ENCODE measurements at places on chromosomes 12 and 14.

GRCh38 chr12:80860928-80861327, 76.8 kb downstream of the LIN7A start:
- DNase-seq = no peak

- DNase-seq = no peak
Observed at GRCh38 chr12:132279184-132279889, 50.1 kb downstream of the GALNT9 start.

DNA sequence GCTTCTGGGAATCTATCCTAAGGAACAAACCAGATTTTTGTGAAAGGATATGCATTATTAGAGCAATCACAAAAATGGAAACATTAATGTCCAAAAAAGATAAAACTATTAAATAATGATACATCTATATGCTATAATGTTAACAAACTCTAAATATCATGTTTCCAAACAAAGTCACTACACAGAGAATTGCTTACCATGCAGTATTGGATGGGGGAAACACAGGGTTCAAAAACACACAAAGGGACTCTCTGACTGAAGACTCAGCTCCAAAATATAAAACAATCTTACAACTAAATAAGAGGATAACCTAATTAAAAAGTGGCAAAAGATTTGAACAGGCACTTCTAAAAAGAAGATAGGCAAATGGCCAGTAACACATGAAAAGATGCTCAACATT, 304.2 kb downstream of the DPF3 start:
- no peak for DNase-seq

GRCh38 chr12:130796985-130797686, 41.9 kb downstream of the STX2 start:
- no peak for DNase-seq

DNA sequence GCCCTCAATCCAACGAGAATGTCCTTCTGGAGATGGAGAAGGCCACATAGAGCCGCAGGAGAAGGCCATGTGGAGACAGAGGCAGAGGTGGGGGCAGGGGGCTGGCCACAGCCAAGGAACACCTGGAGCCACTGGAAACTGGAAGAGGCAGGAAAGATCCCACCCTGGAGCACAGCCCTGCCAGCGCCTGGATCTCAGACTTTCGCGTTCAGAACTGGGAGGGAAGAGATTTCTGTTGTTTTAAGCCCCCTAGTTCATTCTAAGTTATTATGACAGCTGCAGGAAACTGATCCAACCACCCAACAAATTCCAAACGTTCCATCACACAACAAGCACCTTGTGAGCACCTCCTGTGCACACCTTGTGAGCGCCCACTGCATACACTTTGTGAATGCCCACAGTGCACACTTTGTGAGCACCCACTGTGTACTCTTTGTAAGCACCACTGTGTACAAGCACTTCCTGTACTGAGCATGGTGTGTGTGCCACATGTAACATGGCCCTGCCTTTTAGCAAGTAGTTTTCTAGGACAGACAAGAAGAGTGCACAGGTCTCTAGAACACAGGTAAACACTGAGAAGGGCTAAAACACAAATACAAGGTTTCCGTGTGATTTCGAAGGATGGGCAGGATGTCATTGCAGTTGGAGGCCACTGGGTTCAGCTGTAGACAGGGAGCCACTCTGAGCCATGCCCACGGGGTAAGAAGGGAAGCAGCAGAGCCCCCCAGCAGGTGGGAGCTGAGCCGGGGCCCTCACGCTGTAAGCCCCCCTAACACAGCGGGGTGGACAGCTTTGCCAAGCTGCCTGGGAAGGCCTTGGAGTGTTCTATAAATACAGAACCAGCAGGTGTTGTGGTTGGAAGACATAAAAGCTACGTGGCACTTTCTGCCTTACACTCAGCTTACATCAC, 15.4 kb downstream of the RIMBP2 start:
- no peak for DNase-seq

- DNase-seq = no peak
Observed at GRCh38 chr14:53038629-53039028, 87.8 kb upstream of the FERMT2 start.

DNA sequence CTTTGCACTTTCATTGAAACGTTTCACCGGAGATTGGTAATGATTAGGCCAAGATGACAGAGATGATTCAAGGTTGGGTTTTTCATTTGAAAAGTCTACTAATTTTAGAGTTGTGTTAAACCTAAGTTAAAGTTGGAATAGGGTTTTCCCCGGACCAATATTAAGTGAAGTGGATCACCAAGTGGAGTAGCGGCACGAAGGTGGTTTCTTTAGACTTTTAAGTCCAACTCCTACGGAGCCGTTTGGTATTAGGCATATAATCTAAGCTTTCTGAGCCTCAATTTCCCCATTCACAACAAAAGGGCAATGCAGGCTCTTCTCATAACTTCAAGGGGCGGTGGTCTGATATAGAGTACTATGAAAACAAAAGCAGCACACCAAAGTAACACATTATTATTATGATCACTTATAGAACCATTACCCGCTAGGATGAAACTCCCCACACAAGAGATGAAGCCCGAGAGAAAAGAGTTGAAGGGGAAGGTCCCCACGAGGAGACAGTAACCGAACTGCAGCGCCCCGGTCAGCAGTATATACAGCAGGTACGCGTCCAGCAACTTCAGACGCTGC, 413 bp downstream of the DAD1 start:
- DNase-seq = no peak

DNA sequence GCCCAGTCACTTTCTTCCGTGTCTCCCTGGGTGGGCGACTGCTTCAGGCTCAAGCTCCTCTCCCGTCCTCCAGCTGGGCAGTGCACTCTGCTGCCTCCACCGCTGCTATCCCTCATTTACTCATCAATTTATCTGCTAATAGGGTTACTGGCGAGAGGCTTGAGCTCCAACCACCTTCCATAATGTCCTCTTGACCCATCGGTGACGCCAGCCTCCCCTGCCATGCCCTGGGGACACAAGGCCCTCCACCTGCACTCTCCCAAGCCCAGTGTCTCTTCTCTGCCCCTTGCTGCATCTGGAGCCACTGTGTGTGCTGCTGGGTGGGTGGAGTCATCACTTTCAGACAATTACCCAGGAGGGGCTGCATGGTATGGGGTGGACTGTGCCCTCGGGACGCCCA, 78.5 kb downstream of the TMEM132D start:
- no peak for DNase-seq

DNA sequence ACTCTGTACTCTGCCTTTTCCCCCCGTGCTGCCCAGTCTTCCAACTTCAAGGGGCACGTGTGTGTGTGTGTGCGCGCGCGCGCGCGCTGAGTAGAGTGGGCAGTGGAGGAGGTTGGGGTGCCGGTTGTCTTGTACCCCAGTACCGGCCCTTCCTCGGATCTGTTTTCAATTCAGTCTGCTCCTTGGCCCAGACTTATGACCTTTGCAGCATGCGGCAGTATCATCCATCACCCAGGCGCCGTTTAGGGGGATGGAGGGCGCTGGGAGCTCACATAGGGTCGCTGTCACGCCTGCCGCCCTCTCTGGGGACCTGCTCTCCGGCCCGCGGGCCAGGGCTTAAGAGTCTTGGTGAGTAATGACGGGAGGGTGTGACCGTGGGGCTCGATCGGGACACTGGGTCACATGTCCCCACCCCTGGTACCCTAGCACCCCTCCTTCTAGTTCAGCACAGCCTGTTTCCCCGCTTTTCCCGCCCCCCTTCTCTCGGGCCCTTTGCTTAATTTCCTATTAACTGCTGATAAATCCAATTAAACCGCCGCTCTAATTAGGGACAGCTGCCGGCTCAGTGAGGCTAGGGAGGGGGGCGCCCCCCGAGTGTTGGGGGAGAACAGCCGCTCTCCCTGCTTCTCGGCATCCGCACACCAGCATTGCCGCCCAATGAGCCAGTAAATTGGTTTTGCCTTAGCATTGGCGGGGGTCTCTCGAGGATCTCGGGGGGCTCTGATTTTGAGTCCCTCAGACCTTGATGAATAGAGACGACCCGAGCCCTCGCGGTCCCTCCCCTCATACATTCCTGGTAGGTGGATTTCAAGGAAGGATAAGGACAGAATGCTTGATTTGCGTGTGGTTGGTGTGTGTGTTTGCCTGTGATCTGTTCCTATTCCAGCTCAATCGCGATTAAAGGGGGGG, 9.3 kb downstream of the STAC3 start:
- no peak for DNase-seq

DNA sequence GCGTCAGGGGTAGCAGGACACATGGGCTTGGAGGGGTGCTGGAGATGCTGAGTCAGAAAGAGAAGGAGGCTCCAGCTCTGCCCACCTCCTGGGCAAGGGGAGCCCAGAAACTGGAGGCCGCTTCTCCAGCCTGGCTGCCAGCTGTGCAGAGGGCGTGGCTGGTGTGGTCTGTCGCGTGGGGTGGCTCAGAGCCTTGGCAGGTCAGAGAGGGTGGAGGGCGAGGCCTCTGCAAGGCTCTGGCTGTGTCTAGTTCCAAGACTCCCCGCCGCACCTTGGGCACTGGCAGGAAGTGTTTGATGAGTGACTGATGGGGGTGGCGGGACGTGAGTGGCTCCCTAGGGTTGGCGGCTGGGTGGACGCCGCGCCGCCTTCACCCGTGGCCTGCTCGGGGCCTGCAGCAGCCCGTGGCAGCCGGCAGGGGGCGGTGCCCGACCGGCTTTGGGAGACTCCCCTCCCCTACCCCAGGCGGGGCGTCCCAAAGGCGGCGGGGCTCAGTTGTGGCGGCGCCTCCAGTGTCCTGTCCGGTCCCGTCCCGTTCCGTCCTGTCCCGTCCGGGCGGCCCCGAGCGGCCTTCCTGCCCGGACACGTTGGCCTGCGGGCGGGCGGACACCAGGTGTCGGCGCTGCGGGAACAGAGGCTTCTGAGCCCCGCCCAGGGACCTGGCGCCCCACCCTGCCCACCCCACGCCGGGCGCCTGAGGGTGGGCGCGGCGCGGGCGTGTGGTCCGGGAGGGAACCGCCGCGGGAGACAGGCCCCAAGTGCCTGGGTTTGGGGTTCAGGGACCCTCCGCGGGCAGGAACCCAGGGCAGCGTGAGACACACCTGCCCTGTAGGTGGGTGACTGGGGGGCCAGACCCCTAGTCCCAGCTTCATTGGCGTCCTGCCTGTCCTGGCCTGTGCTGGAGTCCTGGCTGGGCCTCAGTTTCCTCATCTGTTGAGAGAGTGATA, 39.7 kb downstream of the KRT80 start:
- DNase-seq = peak; percentile 60

GRCh38 chr12:56900583-56900982, 33.6 kb downstream of the SDR9C7 start:
- DNase-seq = no peak

DNA sequence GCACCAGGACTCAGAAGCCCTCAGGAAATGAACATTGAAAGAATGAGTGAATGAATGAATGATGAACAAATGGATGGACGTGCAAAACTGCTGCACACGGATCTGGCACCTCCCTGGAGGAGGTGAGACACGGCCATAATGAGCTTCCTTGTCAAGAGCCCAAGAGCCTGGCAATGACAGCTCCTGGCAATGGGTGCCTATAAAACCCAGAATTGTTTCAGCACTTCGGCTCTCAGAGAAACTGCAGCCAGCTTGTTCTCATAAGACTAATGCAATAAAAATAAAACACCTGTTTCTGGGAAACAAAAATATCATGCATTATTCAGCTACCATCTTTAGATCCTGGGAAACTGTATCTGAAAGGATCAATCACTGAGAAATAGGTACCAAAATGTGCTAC, 200.5 kb upstream of the SFSWAP start:
- DNase-seq = no peak

DNA sequence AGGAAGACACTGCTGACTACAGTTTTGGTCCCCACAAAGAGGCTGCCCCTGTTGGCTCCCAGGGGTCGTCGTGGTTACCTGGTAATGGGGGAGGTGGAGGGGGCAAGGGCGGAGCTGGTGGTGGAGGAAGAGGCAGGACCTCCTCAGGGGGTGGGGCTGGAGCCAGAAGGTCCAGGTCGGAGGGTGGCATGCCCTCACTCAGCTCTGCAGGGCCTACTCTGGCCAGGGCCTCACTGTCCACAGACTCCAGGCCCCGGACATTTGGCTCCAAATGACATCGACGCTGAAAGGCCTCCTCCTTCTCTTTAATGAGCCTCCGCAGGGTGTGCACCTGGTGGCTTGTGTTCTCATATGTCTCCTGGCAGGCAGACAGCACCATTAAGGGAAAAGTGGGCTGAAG, 28.5 kb downstream of the PRPF40B start:
- DNase-seq = no peak

DNA sequence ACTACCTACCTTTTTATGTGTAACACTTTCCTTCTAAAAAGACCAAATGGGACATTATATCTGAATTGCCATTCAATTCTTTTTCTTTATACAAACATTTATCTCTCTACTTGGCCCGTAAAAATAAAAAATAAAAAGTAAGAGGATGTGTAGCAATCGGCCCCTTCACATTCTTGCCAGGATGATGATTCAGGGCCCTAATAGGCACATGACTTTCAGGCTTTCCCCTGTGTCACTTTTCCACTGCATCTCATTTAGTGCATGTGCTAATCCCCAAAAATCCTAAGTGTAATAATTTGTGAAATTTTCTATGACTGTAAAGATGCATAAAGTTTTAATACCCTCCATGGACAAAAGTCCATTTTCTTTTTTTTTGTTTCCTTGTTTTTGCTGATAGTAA, 23.0 kb upstream of the ATP2B1 start:
- DNase-seq = no peak

DNA sequence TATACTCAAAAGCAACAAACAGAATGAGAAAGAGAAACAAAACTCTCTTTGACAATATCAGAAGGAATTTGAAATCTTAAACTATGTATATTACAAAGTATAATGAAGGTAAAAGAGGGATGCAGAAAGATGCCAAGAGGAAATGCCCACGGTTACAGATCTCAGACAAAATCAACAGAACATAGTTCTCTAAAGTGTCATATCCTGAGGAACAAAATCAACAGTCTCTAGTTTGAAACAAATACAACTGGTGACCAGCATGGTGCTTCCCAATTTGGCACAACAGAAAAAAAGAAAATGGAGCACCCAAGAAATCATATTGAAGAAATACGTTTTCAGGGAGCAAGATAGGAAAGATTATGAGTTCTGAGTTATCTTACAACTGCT, 116.5 kb downstream of the METTL25 start:
- no peak for DNase-seq

DNA sequence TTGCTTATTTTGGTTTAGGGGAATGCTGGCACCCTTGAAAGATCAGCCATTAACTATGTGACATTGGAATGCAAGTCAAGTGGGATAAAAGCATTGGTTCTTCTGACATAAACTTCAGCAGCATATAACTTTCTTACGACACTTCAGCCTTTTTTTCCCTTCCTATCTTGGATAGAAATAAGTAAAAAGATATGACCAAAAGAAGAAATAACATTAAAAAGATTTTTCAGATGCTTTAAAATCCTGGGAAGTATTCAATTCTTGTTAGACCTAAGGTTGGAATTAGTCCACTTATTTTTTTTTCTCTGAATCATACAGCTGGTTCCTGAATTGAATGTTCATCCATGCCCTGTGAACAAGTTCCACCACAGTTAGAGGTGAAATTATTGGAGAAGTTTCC, 85.6 kb upstream of the TSPAN8 start:
- no peak for DNase-seq

DNA sequence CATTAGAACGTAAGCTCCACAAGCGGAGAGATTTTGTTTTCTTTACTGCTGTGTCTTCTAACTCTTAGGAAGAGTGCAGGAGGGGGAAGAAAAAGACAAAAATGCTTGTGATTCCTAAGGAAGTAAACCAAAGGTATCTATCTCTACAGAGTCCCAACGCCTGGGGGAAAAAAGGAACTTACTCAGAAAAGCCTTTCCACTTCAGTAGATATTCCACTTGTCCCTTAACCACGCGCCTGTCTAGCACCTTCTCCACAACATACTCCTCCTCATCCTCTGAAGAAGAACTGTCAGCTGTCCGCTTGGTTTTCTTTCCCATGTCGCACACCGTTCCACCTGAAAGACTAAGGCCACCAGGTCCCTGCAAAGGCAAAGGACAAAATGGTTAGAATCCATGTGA, 22.6 kb downstream of the CBX5 start:
- DNase-seq = no peak

- DNase-seq = no peak
Observed at GRCh38 chr12:68890701-68891113, 42.3 kb downstream of the CPM start.

Data from effector CD4-positive, alpha-beta T cell (primary cell).